ENCODE measurements at places on chromosomes 11 and 22. TPM values are rescaled to one million over a fixed set of nuclear protein-coding genes. Genes with fewer than 3 reads are reported as not detected.

CRYBB2 gene
- not detected for total RNA-seq

GRCh38 chr22:28442264-28442710, 237.4 kb downstream of the TTC28 start:
- H3K4me1 ChIP-seq = peaks cover 5% of the 10 kb centered on the region
- H3K36me3 ChIP-seq = no peaks in the 10 kb centered on the region
- H3K4me3 ChIP-seq = peak overlapping the region; percentile 72
- peak overlapping the region; percentile 57 for H3K27ac ChIP-seq
- DNase-seq = peak; percentile 74
- H3K27me3 ChIP-seq = no peaks in the 10 kb centered on the region

- DNase-seq = no peak
- no peaks in the 10 kb centered on the region for H3K27me3 ChIP-seq
- no peak overlapping the region for H3K27ac ChIP-seq
- no peaks in the 10 kb centered on the region for H3K36me3 ChIP-seq
Measured at GRCh38 chr11:75949023-75949672, 134.1 kb downstream of the UVRAG start.

DNA sequence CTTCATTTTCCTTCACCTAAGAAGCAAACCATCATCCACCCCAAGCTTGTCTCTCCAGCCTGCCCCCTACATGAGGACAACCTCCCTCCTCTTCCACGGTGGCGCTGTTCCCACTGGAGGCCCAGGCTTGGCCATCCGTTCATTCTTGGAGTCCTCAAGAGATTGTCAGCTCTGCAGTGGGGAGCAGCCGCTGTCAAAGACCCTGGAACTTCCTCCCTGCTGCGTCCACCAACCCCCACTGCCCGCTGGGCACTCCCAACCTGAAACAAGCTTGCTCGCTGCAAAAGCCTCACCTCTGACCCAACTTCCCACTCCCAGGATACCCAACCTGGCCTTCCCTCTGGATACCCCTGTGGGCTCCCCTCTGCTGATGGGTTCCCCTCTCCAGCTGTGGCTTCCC, 10.4 kb upstream of the CD81 start:
- H3K27ac ChIP-seq = no peak overlapping the region
- no peak for DNase-seq
- no peak overlapping the region for H3K4me3 ChIP-seq
- H3K36me3 ChIP-seq = no peaks in the 10 kb centered on the region
- peaks cover 11% of the 10 kb centered on the region for H3K4me1 ChIP-seq

DNA sequence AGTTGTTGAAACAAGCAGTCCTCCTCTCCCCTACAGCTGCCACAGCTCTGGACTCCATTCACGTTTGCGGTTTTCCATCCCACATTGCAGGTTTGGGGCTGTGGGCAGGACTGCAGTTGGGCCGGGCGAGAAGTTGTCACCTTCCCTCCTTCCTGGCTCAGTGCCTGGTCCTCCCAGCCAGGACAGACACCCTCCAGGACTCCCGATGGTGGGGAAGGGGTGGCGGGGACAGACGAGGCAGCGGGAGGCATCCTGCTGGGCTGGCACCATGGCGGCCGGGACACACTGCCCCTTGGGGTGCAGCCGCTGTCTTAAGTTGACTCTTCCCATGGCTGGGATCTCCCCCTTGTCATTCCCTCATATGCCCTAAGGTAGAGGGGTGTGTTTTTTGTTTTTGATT, 615.2 kb downstream of the BRD1 start:
- peaks cover 25% of the 10 kb centered on the region for H3K4me1 ChIP-seq
- H3K36me3 ChIP-seq = no peaks in the 10 kb centered on the region
- no peak overlapping the region for H3K27ac ChIP-seq
- DNase-seq = no peak

DNA sequence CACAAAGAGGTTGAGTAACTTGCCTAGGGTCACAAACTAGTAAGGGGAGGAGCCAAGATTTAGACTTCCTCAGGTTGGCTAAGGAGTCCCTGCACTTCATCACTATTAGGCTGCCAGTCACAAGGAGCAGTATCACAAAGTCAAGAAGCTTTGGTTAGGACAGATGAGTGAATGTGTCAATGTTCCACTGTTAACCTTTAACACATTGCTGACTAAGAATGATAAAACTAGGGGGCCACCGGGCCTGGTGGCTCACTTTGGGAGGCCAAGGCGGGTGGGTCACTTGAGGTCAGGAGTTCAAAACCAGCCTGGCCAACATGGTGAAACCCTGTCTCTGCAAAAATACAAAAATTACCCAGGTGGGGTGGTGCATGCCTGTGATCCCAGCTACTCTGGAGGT, 32.0 kb downstream of the TMEM123 start:
- no peak overlapping the region for H3K27ac ChIP-seq
- no peak overlapping the region for H3K4me3 ChIP-seq
- H3K4me1 ChIP-seq = peaks cover 12% of the 10 kb centered on the region
- no peaks in the 10 kb centered on the region for H3K27me3 ChIP-seq
- no peak for DNase-seq

DNA sequence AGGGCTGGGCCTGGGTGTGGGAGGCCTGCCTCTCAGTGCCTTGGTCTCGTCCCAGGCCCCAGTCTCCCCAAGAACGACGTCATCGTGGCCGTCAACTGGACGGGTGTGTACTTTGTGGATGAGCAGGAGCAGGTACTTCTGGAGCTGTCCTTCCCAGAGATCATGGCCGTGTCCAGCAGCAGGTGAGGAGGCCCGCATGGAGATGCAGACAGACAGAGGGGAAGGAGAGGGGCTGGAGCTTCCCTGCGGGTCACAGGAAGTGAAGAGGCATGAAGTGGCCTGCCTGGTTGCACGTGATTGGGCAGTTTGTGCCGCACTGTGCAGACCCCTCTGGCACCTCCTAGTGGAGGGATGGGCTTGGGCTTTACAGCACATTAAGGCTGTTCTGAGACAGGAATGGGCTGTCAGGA, 70.4 kb downstream of the MYO7A start:
- no peak overlapping the region for H3K27ac ChIP-seq
- DNase-seq = no peak
- H3K4me1 ChIP-seq = no peaks in the 10 kb centered on the region
- H3K27me3 ChIP-seq = no peaks in the 10 kb centered on the region
- no peak overlapping the region for H3K4me3 ChIP-seq
- no peaks in the 10 kb centered on the region for H3K36me3 ChIP-seq
